ENCODE measurements at places on chromosomes 7 and 10. TPM values are rescaled to one million over a fixed set of nuclear protein-coding genes. Genes with fewer than 3 reads are reported as not detected.

- DNase-seq: no peak
- H3K27me3 ChIP-seq: peaks cover 4% of the 10 kb centered on the region
- peaks cover 24% of the 10 kb centered on the region for H3K4me1 ChIP-seq
- no peaks in the 10 kb centered on the region for H3K36me3 ChIP-seq
- H3K27ac ChIP-seq: peak overlapping the region; percentile 96
- H3K4me3 ChIP-seq: peak overlapping the region; percentile 83
Measured at GRCh38 chr10:110498982-110499795, 1.5 kb downstream of the DUSP5 start.

DNA sequence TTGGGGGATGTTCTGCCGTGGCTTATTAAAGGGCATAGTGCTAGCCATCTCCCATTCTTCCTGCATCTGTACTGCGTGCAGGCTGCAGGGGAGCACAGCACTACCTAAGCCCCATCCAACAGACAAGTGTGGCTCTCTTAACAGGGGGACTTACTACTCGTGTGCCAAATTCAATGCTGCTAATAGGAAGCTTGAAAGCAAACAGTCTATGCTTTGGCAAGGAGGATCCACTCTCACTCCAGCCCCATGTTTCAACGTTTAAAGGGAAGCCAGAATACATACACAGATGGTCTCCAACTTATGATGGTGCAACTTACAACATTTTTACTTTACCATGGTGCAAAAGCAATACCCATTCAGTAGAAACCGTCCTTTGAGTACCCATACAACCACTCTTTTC, 228.0 kb upstream of the C7orf33 start:
- H3K36me3 ChIP-seq: no peaks in the 10 kb centered on the region
- no peaks in the 10 kb centered on the region for H3K27me3 ChIP-seq
- no peak for DNase-seq
- H3K4me3 ChIP-seq: no peak overlapping the region
- no peak overlapping the region for H3K27ac ChIP-seq
- no peaks in the 10 kb centered on the region for H3K4me1 ChIP-seq

GRCh38 chr10:125169915-125170314, 9.6 kb upstream of the CTBP2 start:
- no peak overlapping the region for H3K4me3 ChIP-seq
- DNase-seq: no peak
- no peaks in the 10 kb centered on the region for H3K4me1 ChIP-seq
- peaks cover 26% of the 10 kb centered on the region for H3K27me3 ChIP-seq
- no peak overlapping the region for H3K27ac ChIP-seq
- no peaks in the 10 kb centered on the region for H3K36me3 ChIP-seq

- H3K36me3 ChIP-seq: no peaks in the 10 kb centered on the region
- peak; percentile 45 for DNase-seq
- H3K4me3 ChIP-seq: no peak overlapping the region
- H3K27me3 ChIP-seq: no peaks in the 10 kb centered on the region
- no peaks in the 10 kb centered on the region for H3K4me1 ChIP-seq
- H3K27ac ChIP-seq: no peak overlapping the region
Measured at GRCh38 chr7:32479574-32480200, 10.5 kb downstream of the LSM5 start.

The MYOZ1 gene
- total RNA-seq: not detected

The SGCE gene
- total RNA-seq: 2.2 TPM

Data from T-cell (primary cell).